H4 (cell line): ENCODE measurements at places on chromosomes 4 and X.

DNA sequence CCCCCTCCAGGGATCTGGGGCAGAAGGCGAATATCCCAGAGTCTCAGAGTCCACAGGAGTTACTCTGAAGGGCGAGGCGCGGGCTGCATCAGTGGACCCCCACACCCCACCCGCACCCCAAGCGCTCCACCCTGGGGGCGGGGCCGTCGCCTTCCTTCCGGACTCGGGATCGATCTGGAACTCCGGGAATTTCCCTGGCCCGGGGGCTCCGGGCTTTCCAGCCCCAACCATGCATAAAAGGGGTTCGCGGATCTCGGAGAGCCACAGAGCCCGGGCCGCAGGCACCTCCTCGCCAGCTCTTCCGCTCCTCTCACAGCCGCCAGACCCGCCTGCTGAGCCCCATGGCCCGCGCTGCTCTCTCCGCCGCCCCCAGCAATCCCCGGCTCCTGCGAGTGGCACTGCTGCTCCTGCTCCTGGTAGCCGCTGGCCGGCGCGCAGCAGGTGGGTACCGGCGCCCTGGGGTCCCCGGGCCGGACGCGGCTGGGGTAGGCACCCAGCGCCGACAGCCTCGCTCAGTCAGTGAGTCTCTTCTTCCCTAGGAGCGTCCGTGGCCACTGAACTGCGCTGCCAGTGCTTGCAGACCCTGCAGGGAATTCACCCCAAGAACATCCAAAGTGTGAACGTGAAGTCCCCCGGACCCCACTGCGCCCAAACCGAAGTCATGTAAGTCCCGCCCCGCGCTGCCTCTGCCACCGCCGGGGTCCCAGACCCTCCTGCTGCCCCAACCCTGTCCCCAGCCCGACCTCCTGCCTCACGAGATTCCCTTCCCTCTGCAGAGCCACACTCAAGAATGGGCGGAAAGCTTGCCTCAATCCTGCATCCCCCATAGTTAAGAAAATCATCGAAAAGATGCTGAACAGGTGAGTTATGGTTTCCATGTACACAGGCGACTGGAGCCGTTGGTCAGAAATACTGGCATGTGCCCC, at the start of gene CXCL1:
CXCL1 (plus strand) TSS at position 264 of the 926 bp plus-strand sequence; CDS start at position 342, 78 bp downstream.
- no peak for DNase-seq

GRCh38 chrX:38675856-38676255, 114.5 kb downstream of the TSPAN7 start:
- DNase-seq = no peak

DNA sequence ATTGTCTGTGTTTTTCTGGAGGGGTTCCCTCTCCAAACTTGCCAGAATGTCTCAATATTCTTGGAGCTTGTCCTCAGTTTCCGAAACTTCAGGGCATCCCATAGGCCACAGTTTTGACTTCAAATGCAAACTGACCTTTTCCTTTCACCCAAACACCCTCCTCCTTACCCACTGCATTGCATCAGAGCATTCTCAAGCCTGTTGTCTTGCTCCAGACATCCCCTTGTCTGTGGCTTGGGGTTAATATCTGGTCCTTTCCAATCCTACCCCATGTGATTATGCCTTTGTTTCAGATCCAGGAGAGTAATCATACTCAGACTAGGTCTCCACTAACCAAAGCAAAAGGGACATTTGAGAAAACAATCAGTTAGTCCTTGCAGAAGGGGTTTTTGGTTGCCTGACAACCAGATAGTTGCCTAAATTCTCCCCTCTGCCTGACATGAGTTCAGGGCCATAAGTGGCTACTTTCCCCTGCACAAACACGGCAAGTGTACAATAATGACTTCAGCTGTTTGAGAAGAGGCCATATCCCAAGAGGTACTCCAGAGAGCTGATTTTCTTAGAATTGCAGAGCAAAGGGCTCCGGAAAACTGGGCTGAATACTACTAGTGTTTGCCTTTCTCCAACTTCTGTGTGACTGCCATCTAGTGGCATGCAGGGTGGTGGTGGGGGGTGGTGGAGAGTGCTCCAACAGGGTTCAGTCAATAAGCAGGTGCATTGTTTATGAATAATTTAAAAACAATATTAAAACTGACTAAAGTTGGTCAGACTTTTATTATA, 130.2 kb downstream of the CHRDL1 start:
- DNase-seq = peak; percentile 9

DNA sequence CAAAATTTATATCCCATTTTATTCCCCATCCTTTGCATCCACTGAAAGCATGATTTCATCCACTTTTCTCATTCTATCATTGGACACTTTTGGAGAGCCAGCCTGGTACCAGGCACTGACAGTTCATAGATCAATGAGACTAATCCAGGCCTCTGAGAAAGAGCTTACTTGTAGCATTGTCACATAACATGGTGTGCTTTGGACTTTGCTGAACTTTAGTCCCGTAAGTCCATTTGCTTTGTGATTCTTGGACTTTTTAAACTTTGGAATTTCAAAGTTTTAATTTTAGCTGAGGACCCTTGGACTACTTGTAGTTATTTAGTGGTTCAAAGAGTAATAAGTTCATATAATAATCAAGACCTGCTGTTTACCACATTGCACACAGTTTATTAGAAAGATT, 11.5 kb downstream of the LIAS start:
- no peak for DNase-seq

DNA sequence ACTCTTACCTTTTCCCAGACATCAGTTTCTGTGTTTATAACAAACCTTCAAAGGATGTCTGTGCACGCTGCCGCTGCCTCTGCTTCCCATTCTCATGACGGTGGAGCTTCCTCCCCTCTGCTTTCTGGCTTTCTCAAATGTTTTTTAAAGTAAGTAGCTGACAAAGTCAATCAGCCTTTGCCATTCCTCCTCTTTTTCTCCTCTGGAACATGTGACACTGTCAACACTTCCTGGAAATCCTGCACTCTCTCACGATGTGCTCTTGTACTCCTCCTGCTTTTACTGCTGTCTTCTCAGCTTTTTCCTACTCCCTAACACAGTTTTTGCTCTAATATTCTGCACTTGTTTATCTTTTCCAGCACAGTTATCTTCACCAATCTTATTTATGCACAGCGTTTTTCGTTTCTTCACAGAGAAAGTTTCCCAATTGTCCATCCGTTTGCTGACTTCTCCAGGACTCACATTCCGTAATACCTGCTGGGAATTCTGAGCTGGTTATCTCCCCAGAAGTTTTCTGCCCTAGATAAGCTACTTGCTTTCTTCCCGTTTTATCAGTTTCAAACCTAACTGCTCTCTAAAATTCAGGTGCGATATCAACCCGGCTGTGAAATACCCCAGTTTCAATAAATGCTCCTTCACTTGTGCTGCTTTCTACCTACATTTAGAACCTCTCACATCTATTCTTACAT, 465.6 kb upstream of the AGA start:
- no peak for DNase-seq

- no peak for DNase-seq
These were observed 134.1 kb upstream of the GUCY1A1 start for GRCh38 chr4:155532373-155533085.
